ENCODE measurements at places on chromosomes 4 and X.
A peak's percentile ranks its signal among the peaks of the same experiment; 100 is the strongest.

GRCh38 chr4:130163701-130164100, 1067.7 kb downstream of the C4orf33 start:
- no peak for DNase-seq

- no peak for DNase-seq
Observed at GRCh38 chrX:137547291-137547690, 18.6 kb upstream of the ZIC3 start.

GRCh38 chrX:40005292-40006011, 92.3 kb downstream of the BCOR start:
- DNase-seq, result no peak

GRCh38 chr4:154329268-154329868, 162.2 kb downstream of the DCHS2 start:
- peak; percentile 12 for DNase-seq

GRCh38 chr4:81031796-81032551, 1.5 kb downstream of the BMP3 start:
- no peak for DNase-seq

GRCh38 chr4:52984462-52984881, 122.4 kb downstream of the RASL11B start:
- no peak for DNase-seq

DNA sequence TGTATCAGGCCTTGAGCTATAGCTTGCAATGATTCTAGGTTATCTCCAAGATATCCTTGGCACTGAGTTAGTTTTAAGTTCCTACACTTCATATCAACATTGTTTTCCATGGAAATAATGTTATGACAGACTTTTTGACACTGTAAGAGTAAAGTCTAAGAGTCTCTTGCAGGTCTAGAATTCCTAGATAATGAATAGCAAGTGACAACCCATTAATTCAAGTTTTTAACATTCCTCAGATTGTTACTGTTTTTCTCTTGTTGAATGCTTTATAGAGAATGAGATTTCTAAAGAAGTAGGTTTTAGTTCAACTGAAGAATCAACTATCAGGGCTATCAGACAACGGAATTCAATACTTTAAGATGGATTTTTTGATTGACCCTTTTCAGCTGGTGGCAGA, 276.1 kb downstream of the PPP3CA start:
- no peak for DNase-seq

- no peak for DNase-seq
Observed at GRCh38 chr4:162849937-162850336, 316.8 kb downstream of the NAF1 start.

- DNase-seq, result no peak
Observed at GRCh38 chrX:28586981-28587551, at the start of gene IL1RAPL1. TSS of gene IL1RAPL1 (plus strand) at chrX:28587446.

DNA sequence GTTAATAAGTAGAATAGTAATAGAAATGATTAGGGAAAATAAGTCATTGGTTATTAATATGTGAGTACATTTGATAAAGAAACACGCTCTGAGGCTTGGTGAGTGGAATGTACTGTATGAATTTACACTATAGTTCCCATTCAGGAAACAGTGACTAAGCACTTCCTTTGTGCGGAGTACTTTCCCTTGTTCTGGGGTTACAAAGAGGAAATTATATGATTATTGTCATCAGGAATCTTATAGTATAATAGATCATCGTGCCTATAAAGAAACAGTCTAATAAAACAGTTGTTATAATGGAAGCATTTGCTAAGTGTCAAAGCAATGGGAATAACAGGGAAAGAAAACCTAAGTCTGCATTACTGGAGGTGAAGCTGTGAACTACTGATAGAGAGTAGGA, 138.0 kb downstream of the RPA4 start:
- peak; percentile 6 for DNase-seq

DNA sequence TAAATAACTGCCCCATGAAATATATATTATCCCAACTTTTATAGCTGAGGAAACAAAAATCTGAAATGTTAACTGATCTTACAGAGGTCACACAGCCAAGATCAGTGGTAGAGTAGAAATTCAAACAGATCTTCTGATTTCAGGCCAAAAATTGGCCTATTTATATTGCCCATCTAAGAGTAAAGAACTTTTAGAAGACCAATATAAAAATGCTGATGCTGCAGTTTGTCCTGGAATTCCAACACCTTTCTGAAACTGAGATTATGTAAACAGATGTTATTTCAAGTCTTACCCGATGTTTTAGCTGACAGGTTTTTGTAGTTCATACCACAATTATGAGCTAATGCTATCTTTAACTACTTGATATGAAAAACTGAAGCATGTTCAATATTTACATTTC, 51.1 kb downstream of the SPANXN3 start:
- no peak for DNase-seq

DNA sequence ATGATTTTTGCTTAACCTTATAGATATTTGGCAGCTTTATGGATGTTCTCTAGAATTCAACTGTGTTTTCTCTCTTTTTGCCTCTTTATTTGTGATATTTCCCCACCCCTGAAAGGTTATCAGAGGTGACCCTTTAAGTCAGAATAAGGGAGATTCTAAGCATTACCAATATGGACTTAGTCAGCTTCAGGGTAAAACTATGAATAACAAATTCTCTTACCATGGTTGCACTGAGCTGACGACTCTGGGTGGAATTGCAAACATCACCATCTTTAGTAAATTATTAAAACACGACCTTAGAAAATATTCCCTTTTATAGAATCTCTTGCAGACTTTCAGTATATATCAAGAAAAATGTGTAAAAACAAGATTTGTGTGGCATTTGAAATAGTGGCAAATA, 21.6 kb downstream of the TRPC3 start:
- no peak for DNase-seq

- no peak for DNase-seq
Observed at GRCh38 chrX:95383778-95384177, 1300.9 kb upstream of the DIAPH2 start.

DNA sequence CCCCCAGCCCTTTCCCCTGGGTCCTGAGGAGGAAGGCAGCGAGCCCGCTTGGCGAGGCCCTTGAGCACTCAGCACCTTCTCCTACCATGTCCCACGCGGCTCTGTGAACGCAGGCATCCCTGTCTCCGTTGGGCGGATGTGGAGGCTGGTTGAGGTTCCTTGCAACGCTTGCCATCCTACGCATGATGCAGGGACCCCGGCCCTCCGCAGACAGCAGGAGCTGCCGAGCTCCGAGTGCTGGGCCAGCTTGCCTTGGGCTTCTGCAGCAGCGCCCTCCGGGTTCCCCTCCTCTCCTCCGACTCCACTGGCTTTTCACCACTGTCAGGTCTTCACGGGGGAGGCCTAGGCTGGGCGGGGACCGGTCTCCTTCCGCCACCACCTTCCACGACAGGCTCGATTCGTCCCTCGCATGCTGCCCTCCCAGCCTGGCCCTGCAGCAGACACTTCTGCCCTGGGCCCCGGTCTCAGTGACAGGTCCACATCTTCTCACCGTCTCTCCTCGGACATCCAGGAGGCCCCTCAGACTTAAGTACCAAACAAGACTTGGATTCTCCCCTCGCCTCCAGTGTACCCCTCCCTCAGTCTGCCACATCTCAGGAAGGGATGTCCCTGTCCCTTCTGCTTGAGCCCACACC, 67.6 kb upstream of the HGFAC start:
- DNase-seq, result no peak

DNA sequence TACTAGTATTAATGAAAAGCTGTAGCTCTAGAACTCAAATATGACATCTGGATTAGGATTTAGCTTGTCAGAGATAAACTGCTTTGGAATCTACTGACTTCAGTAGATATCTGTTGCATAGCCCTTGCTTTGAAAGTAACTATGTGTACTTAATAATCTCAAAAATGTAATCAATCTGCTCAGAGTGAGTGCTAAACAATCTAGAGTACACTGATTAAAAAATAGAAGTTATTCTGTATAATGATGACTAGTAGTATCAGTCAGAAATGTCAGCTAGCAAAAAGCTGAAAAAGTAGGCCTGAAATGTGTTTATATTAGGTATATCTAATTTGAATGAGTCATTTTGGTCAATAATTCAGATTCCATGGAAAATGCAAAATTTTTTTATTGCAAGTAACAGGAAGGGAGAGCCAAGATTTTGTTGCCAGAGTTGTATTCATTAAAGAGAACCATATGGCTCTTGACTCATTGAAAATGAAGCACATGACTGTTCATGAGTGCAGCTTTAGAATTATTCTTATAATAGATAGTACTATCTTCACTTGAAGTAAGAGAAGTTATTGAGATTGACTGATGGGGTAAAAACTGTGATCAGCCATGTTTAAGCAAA, 20.0 kb downstream of the CLCN3 start:
- no peak for DNase-seq

DNA sequence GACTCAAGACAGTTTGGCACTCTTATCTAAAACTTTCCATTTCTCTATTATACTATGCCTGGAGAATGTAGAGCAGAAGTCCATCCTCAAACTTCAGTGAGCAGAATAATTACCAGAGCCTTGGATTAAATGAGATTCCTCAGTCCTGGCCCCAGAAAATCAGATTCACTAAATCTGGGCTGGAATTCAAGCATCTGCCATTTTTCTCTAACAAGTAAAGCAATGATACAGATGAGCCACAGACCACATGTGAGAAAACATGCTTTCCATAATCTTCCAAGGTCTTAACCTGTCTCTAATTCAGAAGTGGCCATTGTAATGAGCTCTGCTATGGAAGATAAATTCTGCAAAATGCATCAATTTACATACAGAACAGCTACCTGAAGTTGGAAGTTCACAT, 25.4 kb downstream of the SOWAHB start:
- DNase-seq, result no peak

DNA sequence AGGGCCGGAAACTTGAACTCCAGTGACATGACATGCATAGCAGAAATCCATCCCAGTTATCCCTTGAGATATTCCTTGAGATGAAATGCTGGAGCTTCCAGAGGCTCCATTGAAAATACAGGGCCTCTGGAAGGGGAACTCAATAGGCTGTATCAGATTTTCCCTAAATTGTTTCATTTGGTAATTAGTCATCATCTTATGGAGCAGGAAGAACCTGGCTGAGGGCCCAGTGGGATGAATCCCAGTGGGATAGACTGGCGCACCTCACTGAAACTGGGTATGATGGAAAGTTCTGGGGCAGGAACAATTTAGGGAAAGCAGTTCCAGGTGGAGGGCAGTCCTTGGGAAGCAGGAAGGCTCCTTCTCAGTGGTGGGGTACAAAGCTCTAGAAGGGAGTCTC, 307.8 kb upstream of the DIPK2B start:
- DNase-seq, result no peak

DNA sequence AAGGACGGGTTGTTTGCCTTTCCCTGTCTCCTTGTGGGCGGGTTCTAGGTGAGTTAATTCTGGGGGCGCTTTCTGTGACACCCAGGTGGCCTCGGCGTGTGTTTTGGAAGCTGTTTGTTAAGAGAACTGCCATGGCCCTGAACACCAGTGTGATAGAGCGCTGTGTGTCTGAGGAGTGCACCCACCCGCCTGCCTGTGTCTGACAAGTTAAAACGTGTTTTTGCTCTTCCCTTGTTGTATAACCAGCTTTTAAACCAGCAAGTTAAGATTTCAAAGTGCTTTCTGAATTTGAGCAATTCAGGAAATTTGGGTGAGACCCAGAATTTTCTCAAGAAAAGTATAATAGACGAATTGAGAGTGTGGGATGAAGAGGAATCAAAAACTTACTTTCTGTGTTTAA, 55.2 kb upstream of the HGFAC start:
- DNase-seq, result no peak

DNA sequence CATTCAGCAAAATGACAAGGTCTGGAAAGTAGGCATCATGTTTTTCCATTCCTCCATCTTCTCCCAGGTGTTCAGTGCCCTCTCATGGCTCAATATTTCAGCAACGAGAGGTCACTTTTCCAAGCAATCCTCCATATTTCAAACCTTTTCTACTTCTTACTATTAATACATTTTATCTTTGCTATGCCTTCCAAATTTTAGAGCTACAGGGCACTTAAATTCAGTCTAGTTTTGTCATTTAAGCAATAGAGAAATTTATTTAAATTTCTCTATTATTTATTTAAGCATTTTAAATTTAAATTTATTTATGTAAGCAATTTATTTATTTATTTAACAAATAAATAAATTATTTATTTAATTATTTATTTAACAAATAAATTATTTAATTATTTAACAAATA, 305.1 kb upstream of the ANXA10 start:
- DNase-seq, result no peak

Measured in NCI-H460 (cell line).